ENCODE measurements at places on chromosomes 3 and 15.

DNA sequence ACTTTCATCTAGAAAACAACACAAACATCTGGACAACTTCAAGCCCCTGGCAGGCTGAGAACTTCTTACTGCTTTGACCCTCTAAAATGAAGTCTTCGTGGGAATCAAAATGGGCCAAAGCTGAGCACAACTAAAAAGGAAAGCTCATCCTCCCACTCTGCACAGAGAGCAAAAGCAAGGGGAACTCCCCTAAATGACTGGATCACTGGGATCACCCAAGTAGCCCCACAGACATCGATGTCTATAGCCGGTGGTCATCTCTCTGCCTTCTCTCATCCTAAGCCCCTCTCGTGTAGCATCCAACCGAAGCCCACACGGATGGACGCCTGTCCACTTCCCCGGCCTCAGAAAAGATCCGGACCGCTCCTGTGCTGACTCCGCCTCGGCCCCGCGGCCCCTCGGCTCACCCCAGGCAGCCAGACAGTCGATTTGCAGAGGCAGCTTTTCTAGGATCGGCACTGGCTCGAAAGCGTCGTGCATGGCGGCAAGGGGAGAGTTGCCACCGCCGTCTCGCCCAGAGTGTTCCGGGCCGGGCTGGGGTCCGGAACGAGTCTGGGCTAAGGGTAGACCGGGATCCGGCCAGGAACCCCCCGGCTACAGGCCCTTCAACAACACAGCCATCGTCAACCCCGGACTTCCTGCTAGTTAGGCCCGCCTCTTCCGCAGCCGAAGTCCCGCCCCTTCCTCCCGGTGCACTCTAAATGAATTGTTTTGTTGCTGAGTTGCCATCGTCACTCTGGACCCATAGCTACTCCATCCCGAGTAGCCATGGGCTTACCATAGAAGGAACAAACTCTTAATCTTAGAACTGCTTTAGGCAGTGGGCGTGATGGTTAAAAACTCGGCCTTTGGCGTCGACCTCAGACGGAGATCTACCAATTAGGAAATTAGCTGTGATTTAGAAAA is at the start of gene VPS39:
Gene VPS39 (minus strand): TSS at position 631 of the 906 bp plus-strand sequence. CDS start 151 bp downstream, at position 480.
- DNase-seq = peak; percentile 84

DNA sequence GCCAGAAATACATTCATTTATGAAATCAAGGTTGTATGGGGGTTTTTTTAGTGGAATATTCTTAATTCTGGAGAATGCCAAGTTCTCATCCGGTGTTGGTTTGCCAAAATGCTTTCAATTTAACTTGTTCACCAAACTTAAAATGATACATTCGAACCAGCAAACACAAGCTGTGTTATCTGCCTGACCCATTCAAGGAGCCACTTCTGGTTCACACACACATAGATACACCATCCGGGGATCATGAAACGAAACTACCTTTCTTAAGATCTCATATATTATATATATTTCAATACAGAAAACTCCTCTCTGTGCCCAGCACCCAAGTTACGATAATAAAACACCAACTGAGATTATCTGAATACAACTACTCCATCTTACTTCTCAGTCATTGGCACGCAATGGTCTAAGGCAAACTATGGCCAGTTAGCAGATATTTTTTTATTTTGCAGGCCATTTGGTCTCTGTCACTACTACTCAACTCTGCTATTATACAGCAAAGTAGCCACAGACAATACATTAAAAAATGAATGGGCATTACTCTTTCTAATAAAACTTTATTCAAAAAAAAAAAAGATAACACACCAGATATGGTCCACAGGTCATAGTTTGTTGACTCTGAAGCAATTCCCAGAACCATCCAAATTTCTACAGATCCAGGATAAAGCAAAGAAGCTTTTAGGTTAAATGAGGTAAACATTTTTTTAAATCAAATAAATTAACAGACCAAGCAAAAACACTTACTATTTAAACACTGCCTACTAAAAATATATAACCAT is 89.6 kb downstream of the TBL1XR1 start:
- no peak for DNase-seq

- DNase-seq = no peak
These were observed 328.2 kb downstream of the SHQ1 start for GRCh38 chr3:72519946-72520604.

DNA sequence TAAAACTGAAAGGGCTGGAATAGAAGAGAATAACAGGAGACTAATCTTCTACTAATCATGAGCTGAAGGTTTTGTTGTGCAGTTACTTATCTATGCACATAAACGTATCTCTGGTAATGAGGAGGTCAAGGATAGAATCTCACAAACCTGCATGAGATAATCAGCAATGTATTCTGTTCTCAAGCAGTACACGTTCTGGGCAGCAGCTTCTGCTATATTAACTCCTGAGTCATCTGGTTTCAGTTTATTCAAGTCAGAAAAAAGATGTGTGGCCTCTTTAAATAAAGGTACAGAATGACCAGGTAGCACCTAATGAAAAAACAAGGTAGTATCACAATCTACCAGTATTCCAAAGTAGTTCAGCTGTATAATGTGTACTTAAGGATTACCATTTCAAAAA is 34.9 kb downstream of the CDV3 start:
- peak; percentile 38 for DNase-seq

DNA sequence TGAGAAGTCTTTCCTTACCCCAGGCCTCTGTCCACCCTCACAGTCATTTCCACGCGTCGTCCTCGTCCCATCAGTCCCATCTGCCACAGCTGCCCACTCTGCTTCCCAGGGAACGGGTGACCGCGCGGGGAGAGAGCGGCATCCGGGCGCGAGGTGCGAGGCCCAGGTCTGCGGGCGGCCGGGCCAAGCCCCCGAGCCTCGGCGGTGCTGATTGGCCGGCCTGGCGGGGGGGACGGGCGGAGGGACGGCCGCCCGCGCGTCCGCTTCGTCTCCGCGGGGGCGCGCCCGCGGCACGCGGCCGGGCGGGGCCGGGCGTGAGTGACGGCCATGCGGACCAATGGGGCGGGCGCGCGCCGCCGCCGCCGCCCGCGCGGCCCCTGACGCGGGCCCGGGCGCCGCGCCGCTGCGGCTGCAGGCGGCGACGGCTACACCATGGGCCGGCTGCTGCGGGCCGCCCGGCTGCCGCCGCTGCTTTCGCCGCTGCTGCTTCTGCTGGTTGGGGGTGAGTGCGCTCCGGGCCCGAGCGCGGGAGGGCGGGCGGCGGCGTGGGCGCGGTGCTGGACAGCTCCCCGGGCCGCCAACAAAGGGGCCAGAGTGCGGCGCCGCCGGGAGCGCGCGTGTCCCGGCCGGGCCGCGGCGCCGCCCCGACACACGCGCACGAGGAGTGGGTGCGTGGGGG is at the start of gene PODXL2:
Gene PODXL2 (plus strand): TSS at position 398 of the 679 bp plus-strand sequence. CDS start 35 bp downstream, at position 433.
- peak; percentile 52 for DNase-seq

DNA sequence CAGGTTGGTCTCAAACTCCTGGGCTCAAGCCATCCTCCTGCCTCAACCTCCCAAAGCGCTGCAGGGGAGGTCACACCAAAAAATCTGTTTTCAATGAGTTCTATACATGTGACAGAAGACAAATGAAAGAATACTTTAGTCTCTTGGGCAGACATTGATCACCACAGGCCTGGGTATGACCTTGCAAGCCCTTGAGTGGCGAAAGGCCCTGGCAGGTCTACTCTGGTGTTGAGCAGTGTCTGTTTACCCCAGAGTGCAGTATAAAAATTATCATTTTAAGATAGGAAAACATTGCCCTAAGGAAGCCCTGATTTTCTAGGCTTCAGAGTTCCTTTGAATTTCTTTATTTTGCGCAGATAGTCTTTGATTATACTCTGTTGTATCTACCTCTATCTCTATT is 61.6 kb upstream of the GBE1 start:
- DNase-seq = no peak

DNA sequence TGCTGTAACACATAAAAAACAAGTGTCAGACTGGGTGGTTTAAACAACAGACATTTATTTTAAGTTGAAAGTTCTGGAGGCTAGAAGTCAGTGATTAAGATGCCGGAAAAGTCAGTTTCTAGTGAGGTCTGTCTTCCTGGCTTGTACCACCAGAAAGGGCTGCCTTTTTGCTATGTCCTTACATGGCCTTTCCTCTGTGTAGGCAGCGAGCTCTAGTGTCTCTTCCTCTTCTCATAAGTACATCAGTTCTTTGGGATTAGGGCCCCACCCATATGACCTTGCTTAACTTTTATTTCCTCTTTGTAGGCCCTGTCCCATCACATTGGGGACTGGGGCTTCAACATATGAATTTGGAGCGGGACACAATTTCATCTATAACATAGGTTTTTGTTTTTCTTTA is 128.0 kb downstream of the BBX start:
- DNase-seq = no peak

DNA sequence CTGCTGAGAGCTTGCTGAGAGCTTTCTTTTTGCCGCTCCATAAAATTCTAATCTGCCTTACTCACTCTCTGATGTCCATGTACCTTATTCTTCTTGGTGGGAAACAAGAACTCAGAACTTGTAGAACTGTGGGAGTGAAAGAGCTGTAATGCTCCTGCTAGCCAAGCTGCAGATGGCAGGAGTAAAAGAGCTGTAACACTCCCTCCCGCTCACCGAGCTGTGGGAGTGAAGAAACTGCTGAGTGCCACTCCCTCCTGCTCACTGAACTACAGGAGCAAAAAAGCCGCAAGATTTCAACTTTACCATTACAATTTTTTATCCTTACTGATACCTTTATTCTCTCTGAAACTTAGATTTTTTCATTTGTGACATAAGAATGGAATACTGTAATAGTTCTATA is 199.1 kb downstream of the SI start:
- peak; percentile 62 for DNase-seq

GRCh38 chr3:7841451-7841850 is 660.2 kb upstream of the LMCD1 start:
- no peak for DNase-seq

- peak; percentile 1 for DNase-seq
These were observed 2.2 kb upstream of the MLF1 start for GRCh38 chr3:158568784-158569183.

- no peak for DNase-seq
These were observed 21.8 kb downstream of the LRRC31 start for GRCh38 chr3:169847896-169848295.

DNA sequence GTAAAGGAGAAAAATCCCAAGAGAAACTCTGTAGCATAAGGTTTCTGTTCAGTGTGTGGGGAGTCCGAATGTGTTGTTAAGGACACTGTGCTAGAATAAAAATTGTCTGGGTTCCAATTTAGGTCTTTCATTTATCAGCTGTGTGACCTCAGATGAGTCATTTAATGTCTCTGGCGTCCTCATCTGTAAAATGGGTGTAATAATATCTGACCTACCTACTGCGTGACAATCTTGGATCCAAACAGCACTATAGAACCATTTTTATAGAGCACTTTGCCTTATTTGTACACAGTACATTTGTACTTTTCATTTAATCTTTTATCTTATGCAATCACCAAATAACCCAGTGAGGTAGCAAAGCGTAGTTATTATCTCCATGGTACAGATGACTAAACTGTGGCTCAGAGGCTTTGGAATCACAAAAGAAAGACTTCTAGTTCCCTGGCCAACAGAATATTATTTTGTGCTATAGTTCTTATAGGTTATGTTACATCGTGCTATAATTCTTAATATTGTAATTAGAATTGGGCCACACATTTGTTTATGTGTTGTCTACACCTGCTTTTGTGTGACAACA is 46.6 kb upstream of the TNIK start:
- DNase-seq = peak; percentile 79

DNA sequence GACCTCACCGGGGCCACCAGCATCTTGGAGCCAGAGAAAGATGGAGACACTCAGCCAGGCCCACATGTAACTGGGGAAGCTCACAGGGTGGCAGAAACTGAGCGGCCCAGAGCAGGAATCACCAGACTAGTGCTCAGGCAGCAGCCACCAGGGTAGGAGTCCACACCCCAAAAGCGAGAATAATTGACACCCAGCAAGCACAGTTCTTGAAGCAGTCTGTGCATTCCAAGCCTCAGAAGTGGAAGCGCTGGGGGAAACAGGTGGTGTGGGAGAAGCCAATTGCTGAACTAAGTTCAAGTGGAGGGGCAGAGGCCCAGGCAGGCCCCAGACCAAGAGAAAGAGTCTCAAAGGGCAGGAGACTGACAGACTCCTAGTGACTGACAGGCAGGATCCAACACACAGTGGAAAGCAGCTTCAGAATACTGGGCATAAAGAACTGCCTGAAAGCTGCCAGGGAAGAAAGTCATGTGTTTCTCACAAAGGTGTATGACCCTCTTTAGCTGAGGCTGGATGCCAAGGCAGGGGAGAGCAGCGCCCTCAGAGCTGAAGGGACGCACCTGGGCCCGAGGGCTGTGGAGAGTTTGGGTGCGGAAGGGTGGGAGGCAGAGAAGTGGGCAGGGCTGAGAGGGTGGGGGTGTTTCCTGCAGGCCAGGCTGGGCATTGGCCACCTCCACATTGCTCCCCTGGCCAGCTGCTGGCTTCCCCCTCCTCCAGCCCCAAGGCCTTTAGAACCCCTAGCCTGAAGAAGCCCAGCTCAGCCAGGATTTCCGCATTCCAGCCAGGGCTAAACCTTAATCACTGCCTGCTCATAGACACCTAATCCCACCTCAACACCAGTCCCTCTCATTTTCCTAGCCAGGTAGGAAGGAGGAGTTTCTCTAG is 7.7 kb downstream of the NT5DC2 start:
- DNase-seq = no peak

DNA sequence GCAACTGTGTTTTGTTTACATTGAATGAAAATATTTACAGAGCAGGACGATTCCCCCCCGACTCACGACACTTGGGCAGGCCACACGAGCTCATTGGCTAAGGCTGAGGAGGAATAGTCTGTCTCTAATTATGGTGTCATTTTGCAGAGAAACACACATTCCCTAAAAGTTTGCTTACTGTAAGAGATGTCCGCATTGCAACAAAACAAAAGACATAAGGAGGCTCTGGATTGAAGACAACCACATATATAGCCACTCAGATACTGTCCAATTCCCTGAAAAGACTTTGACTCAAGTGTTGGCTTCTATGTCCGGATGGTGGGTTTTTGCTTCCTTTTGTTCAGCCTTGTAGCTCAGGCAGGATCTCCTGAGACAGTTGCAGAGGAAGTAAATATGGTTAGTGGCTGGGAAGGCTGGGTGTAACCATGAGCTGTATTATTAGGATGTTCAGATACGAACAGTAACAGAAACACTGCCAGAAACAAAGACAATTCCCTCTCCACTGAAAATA is 170.4 kb downstream of the KLHL25 start:
- DNase-seq = no peak

- peak; percentile 28 for DNase-seq
These were observed 10.3 kb downstream of the TRAK1 start for GRCh38 chr3:42101481-42101880.

DNA sequence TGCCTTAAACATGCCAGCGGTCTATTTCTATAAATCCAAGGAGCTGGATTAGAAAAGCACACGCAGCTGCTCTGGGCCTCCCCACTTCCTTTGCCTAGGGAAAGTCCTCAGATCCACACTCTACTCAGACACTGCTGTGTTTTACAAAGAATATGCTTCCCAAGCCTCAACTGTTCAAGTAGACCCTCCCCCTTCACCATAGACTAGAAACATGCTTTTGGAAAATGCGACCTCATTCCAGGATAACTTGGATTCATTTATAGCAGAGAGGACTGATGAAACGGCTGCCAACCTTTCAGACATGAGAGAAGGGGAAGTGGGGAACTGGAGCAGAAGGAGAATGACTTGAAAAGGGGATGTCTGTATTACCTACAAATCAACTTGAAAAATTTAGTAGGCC is 64.0 kb downstream of the P3H2 start:
- DNase-seq = no peak
